ENCODE measurements at places on chromosomes 7 and 10.

GRCh38 chr7:40474790-40475680, 340.2 kb downstream of the SUGCT start:
- no peak for DNase-seq

DNA sequence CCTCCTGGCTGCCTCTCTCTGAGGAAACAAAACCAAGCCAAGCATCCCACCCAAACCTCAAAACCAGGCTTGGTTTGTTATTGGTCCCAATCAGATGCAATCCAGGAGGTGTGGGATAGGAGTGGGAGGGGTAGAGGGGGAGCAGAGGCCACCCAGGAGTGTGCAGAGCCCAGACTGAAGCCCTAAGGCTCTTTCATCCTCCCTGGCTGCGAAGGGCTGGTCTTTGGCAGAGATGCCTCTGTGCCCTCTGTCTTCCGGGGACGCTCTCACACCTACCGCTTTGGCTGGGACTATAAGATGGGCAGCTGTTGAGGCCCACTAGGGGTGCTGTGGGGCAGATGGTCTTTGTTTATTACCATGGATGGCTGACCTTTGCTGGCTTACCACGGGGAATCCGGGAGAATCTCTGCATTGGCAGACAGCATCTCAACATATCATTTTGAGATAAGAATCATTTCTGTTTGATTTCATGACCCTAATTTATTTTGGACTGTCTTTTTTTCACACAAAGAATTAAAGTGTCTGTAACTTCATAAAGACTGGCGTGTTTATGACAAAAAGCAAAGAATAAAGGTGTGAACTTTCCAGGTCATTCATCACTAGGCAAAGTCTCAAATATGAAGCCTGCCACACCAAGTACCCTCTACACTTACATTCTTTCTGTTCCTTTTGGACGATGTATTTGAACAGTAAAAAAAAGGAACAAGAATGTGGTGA, 6.5 kb upstream of the DENND2A start:
- no peak for DNase-seq

GRCh38 chr7:45580053-45580872, 6.1 kb downstream of the ADCY1 start:
- no peak for DNase-seq

DNA sequence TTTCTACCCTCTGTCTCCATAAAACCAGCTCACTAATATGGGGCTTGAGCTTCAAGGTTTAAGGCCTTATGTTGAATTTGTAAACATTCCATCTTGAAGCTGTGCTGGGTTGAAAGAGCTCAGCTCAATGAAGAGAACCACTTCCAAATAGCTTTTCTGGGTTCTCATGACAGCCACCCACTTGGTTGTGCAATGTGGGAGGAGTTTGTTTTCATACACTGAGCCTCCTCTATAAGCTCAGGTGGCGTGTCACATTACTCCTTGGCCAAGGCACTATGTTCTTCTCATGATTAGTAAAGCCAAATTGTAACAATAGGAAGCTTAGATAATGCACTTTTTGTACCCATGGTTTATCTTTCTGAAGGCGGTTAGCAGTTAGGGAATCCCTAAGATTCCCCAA, 265.6 kb downstream of the PTEN start:
- DNase-seq, result no peak

DNA sequence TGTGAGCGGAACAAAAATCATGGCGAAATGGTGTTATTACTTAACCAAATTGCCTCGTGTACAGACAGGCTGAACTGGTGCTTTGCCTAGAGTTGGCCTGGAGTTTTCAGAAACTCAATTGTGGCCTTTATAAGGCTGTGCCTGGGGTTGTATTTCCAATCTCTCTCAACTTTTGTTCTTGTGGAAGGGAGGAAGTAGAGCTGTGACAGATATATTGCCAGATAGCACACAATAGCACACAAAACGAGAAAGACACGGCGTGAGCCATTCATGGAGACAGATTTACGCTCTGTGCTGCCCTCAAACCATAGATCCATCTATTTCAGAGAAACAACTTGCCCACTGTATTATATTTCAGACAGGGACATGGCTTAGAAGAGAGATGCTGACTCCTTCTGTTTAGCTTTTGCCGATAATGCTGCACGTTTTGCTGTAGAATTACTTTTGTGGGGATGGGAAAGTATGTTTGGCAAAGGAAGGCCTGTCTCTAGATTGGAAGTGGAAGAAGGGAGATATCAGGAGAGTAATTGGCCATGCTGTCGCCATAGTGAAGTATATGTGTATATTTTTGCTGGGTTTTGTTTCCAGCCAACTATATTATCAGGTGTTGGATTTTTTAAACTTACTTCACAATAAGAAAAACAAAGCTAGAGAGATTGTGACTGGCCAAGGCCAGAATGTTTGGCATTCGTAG, 80.4 kb downstream of the AUTS2 start:
- DNase-seq, result no peak

DNA sequence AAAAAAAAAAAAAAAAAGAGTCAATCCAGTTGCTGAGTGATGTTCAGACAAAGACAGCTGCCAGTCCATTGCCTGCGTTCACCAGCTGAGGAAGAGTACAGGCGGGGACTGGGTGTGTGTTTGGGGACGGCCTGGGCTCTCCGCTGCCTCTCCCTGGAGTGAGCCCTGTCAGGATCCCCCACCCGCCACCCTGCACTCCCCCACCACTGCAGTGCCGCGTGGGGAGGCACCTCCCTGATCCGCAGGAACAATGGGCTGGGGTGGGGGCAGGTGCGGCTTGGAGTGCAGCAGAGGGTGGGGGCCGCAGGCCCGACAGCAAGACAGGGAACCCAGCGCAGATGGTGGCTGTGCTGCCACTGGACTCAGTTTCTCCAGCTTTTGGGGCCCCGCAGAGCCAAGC, 1.4 kb downstream of the HSPA12A start:
- no peak for DNase-seq

- no peak for DNase-seq
Observed at GRCh38 chr7:45084901-45085618, 3.7 kb downstream of the NACAD start.

- DNase-seq, result no peak
Observed at GRCh38 chr10:4073912-4074311, 288.9 kb upstream of the KLF6 start.

DNA sequence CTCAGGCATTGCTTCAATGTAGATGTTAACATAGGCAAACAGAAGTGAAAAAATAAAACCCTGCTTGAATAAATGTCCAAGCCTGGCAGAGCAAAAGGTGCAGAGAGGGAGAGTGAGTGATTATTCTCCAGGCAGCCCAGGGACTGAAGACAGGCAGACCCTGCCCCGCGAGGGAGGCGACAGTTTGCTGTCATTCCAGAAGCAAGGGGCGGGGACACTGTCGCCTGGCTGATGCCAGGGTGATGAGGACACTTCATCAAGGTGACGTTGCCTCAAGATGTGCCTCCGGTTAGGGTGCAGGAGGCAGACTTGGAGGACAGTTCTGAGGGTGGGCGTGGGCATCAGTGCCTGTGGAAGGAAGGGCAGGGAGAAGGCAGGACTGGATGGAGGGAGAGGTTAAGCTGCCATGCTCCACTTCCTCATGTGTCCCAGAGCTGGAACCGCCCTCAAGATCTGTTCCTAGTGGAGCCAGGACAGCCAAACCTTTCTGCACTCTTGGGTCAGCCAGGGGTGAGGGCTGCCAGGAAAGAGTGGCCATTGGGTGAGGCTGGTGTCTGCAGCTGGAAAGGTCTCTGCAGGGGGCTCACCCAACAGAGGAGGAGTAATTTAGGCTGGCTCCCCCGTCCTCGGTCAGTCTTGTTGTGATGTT, 560.5 kb upstream of the MKI67 start:
- DNase-seq, result no peak

GRCh38 chr10:68597407-68597806, 37.3 kb downstream of the TET1 start:
- no peak for DNase-seq

GRCh38 chr10:109633846-109634245, 289.5 kb downstream of the XPNPEP1 start:
- no peak for DNase-seq

DNA sequence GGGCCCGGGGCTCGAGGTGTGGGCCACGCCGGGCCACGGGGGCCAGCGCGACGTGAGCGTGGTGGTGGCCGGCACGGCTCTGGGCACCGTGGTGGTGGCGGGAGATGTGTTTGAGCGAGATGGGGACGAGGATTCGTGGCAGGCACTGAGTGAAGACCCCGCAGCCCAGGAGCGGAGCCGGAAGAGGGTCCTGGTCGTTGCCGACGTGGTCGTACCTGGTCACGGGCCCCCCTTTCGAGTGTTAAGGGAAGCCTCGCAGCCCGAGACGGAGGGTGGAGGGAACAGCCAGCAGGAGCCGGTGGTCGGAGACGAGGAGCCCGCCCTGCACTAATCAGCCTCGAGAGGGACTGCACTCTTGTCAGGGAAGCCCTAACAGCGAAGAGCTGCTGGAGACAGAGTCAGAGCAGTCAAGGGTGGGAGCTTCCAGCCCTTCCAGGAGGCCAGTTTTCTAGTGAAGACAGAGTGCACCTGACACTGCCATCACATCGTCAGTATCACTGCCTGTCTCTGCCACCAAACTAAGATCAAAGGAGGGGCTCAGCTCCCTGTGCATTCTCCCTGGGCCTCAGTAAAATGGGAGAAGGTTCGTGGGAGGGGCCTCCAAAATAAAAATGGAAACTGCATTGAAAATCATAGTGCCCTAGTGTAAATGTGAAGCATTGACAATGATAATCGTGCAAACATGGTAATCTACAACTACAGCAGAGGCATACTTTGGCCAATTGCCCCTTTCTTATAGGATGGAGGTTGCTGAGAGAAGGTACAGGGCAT, 1.3 kb downstream of the MBLAC1 start:
- no peak for DNase-seq
